CD4-positive, alpha-beta T cell treated with Interleukin-1 beta for 1 hour (primary cell): ENCODE measurements at places on chromosomes 2 and 18.

DNA sequence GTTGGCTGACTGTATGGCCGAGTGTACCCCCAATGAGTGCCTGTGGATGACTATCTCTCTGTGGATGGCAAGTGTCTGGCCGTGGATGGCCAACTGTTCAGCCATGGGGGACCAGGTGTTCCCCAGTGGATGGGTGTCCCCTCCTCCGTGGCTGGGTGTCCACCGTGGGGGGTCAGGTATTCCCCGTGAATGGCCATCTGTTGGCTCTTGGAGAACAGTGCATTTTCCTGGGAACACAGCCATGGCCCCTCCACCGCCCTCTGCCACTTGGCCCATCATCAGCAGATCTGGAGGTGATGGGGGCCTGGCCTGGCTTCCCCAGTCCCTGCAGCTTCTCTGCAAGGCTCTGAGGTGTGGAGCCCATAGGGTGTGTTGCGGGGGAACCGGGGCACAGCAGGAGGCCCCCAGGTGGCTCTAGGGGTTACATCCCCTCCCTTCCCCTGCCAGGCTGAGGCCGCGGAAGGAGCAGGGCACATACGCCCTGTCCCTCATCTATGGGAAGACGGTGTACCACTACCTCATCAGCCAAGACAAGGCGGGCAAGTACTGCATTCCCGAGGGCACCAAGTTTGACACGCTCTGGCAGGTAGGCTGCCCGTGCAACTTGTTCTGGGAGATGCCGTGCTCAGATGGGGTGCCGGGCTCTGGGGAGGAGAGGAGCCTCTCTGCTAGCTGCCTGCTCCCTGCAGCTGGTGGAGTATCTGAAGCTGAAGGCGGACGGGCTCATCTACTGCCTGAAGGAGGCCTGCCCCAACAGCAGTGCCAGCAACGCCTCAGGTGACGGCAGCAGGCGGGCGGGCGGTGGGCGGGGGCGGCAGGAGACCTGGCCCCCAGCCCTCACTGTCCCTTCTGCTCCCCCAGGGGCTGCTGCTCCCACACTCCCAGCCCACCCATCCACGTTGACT, 19.3 kb downstream of the ZAP70 start:
- no peak for DNase-seq

- no peak for DNase-seq
These were observed 25.2 kb downstream of the CAB39 start for GRCh38 chr2:230737791-230738226.

- DNase-seq = no peak
These were observed 26.1 kb upstream of the CYP26B1 start for GRCh38 chr2:72173640-72174321.

DNA sequence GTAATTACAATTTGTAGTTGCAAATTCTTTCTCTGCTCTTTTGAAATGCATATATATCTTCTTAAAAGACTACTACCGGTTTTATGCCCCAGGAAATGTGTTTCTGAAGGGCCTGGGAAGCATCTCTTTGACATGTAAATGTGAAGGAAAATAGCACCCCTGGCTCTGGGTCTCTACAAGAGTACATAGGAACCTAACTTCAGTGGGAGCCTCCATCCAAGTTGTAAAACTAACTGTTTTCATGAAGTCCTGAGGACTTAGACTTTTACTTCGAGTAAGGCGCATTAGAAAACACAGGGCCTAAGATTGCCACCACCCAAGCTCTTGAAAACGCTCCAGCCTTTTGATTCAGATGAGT, 99.4 kb downstream of the CBLN2 start:
- no peak for DNase-seq

DNA sequence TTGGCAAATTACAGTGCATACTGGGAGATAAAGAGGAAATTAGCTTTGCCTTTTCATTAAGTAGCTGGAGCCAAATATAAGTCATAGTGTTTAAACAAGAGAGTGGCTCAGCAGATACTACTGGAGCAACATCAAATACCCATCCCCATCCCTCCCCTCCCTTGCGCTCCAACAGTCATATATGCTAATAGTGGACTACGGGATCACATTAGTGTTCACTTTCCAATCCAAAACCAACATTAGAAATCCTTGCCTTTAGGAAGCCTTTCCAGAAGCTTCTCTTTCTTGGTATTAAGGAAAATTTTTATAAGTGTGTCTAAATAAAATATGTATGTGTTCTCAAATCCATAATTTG, 1669.3 kb downstream of the SUCLG1 start:
- DNase-seq = no peak

GRCh38 chr2:55887901-55888624, 35.5 kb downstream of the EFEMP1 start:
- DNase-seq = no peak

GRCh38 chr18:76314015-76314414, 181.0 kb downstream of the ZNF516 start:
- DNase-seq = no peak

GRCh38 chr2:142218471-142218870, 87.7 kb upstream of the LRP1B start:
- DNase-seq = no peak

DNA sequence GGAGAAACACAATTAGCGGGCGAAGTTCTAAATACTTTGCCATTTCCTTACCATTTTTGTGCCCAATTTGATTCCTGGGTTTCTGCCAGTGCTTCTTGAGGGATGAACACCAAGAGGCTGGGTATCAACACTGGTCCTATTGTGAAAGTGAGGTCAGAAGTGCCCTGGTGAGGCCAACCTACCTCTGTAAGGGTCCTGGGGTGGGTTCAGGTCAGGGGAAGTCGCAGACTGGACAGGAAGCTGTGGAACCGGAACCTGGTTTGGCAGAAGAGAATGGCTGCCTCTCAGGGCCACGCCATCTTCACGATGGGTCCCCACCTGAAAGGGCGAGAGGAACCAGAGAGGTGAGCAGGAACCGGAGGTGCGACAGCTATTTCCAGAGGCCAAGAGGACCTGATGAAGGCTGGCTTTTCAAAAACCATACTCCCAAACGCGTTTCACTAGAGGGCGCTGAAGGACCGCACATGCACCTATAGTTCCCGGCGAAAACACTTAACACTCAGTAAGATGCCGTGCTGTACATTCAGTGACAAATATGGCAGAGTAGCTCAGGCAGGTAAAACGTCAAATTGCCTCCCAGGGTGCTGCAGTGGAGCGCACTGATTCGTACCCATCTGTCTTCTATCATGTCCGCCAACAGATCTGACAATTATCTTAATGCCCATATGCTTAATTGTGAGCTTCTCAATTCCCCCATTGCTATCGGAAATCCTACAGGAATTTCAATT, 275.3 kb upstream of the CCDC68 start:
- DNase-seq = peak; percentile 22

GRCh38 chr18:13163167-13163927, 55.2 kb upstream of the LDLRAD4 start:
- no peak for DNase-seq

GRCh38 chr2:151350579-151351195, 6.7 kb upstream of the TNFAIP6 start:
- no peak for DNase-seq

DNA sequence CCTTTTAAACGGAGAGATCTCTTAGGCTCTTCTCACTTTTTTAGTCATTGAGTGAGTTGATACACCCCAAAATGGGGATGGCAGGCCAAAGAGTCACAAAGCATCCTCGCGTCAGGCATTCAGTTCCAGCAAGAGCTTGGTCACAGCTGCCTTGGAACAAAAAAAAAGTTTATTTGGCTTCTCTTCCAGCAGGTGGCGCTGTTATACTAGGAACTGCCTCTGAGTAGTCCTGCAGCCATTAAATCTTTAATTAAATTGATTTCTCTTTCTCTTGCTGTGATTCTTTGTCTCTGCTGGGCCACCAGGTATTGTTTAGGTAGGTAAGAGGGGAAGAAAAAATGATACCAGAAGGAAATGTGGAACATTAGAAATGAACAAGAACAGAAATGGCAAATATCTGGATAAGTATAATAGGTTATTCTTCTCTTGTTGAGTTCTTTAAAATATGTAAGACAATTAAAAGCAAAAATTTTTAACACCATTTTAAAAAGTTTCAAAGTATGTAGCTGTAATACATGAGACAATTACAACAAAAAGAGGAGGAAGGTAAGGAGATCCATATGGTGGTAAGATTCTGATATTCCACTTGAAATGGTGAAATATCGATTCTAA, 175.1 kb downstream of the GALNT1 start:
- peak; percentile 60 for DNase-seq

DNA sequence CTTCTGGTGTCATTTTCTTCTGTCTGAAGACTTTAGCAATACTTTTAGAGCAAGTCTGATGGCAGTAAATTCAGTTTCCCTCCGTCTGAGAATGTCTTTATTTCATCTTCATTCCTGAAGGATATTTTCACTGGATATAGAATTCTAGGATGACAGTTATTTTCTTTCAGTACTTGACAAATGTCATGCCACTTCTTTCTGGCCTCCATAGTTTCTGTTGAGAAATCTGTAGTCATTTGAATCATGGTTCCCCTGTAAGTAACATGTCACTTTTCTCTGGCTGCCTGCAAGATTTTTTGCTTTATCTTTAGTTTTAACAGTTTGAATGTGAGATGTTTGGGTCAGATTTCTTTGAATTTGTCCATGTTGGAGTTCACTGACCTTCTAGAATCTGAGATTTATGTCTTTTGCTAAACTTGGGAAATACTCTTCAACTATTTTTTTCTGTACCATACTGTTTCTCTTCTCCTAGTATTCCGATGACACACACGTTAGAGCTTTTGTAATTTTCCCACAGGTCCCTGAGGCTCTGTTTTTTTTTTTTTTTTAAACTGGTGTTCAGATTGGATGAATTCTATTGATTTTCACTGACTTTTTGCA, 30.2 kb downstream of the RMND5A start:
- DNase-seq = no peak

DNA sequence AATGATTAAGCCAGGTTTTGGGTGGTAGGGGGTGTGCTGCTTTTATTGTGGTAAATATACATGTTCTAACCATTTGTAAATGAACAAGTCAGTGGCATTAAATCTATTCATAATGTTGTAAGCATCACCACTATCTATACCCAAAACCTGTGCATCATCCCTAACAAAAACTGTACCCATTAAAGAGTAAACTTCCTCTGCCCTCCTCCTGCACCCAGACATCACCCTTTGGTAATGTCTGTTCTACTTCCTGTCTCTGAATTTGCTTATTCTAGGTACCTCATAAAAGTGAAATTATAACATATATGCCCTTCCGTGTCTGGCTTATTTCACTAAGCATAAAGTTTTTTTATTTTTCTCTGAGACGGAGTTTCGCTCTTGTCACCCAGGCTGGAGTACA, 14.1 kb downstream of the RIF1 start:
- DNase-seq = peak; percentile 45

DNA sequence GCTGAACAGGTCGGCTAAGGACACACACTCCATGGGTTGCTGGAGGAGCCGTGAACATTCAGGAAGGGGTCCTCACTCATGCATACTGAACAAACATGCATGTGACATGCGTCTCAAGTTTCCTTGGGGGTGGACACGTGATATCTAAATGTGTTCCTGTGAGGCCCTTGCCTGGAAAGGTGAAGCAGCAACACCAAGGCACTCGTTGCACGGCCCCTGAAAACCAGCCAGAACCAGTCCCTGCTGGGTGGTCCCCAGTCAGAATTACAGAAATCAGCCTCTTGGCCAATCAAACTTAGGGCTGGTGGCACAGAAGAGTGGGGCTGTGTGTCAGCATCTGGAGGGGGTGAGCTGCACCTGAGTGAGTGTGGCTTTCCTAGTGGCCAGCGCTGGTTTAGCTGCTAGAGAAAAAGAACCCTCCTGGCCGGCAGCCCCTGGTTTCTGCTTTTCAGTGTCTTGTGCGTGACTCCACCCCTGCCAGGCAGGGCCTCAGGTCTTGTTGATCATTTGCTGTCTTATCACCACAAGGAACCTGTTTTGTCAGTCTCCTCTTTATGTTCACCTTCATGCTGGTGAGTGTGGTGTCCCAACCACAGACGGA, 3.2 kb upstream of the AQP12B start:
- DNase-seq = no peak

- DNase-seq = no peak
These were observed 11.6 kb upstream of the SPTBN1 start for GRCh38 chr2:54444503-54444902.

DNA sequence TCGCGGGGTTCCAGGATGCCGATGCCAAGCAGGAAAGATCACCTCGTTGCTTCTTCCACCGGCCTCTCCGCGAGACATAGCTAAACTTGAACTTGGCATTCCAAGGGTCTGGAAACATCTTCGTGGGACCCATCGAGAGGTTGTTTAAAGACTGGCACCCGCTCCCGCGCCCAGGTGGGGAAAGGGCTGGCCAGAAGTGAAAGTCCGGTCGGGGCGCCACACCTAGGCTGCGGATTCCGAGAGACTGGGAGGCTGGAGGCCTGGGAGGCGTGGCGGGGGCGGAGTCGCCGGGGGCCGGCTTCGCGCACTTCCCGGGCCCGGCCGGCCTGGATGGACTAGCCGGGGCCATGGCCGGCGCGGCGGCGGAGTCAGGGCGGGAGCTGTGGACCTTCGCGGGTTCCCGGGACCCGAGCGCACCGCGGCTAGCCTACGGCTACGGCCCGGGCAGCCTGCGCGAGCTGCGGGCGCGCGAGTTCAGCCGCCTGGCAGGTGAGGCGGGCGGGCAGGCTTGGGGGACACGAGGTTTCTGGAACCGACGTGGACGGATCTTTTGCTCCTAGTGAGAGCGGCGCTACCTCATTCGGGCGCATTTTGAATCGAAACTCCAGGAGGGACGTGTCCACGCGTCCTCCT, at the start of gene MOCOS:
Gene MOCOS, plus strand, starts transcription at position 305 of the 633 bp plus-strand sequence. Its CDS starts 43 bp downstream, at position 348.
- DNase-seq = peak; percentile 29

GRCh38 chr2:145329971-145330370, 810.1 kb upstream of the ZEB2 start:
- no peak for DNase-seq

- DNase-seq = peak; percentile 9
These were observed 28.5 kb upstream of the NOSTRIN start for GRCh38 chr2:168773719-168774521.

GRCh38 chr2:169670937-169671336, 23.3 kb downstream of the CFAP210 start:
- no peak for DNase-seq

- no peak for DNase-seq
These were observed 413.2 kb upstream of the SLC14A2 start for GRCh38 chr18:45202061-45202460.

DNA sequence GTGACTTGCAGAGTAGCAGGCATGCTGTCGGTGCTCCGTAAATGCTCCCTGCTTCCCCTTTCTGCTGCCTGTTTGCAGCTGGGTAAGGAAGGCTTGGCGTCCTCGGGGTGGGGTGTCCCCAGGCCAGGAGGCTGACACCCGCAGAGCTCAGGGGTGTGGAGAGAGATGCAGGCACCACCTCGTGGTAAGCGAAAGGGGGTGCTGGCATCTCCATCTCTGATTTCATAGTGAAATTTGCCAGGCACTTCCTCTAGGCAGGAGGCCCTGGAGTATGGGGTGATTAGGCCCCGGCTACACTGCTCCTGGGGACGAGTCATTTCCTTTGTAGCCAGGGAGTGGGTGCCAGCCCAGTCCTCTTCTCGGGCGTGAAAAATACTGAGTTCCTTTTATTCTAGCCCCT, 160.4 kb downstream of the KLHL29 start:
- no peak for DNase-seq

GRCh38 chr2:113277474-113278072, 1.1 kb downstream of the PAX8 start:
- no peak for DNase-seq

DNA sequence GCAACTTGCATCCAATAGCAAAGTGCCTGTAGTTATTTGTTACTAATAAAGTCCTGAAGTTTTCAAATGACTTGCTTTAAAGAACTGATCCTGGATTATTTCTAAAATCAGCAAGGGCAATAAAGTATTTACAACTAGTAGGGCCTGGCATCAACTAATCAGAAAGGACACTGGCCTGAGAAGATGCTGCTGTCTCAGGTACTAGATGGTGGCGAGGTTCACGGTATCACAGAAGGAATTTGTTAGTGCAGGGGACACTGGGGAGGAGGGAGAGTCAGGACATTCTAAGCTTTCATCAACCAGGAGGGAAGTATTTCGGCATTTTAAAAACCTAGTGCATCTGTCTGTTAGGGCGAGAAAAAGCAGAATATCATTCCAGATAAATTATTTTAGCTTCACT, 440.2 kb upstream of the LYPD1 start:
- no peak for DNase-seq
